ENCODE measurements at places on chromosomes 2 and 18.

DNA sequence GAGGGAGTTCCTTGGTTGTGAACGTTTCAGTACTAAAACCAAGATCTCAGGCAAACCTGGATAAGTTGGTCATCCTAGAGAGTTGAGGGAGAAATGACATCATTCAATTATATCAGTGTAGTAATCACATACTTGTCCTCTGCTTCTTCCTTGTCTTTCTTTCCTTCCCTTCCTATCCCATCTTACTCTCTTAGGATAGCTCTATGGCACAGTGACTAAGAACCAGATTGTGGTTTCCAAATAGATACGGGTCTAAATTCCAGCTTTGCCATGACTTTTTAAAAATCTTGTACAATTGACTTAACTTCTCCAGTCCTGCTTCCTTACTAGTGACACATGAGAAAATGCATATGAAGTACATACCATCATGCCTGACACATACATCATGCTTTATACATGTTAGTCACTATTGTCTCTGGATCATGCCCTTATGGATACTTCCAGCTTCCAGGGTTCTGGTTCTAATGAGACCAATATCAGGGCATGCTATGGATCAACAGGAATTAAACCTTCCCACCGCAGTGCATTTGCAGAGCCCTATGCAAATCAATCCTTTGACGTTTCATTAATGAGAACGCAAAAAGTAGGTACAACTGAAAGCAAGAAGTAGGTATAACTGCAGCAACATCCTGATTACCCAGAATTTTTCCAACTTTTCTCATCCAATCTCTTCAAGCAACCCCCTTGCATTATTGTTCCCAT lies 168.0 kb upstream of the KLF7 start:
- no peak for DNase-seq

DNA sequence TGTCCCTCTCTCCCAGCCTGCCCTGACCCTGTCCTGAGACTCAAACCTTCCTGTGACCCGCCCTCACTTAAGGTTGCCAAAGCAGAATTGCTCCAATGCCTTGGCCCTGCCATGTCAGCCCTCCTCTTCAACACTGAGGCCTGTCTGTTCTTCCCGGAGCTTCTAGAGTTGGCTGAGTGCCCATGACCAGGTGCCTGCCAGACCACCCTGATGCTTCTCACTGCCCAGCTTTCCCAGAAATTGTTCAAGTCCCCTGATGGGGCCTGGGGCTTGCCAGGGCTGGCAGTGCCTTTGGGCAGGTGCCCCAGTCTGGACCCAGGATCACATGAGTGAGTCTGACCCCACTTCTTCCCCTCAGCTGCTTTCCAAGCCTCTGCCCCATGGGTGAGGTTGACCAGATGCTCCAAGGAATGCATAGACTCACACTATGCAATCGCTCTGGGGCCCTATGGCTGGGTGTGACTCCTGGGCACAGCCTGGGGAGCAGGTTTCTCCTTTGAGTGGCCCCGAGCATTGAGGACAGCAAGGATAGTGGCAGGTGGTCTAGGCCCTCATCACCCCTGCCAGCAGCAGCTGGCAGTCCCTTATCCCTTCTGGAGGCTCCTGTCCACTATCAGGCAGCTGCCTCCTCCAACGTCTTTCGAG lies 3.1 kb upstream of the INPP5D start:
- no peak for DNase-seq

DNA sequence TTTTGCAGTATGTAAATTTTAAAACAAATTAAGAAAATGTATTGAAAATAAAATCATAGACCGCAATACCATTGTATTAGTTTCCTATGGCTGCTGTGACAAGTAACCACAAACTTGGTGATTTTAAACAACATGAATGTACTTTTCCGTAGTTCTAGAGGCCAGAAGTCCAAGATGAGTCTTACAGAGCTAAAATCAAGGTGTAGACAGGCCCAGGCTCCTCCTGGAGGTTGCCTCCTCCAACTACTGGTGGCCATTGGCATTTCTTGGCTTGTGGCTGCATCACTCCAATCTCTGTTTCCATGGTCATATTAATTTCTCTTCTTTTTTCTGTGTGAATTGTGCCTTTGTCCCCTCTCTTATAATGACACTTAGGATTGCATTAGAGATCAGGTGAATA lies 59.2 kb upstream of the ETAA1 start:
- no peak for DNase-seq

GRCh38 chr2:165562233-165562632 lies 92.7 kb downstream of the CSRNP3 start:
- no peak for DNase-seq

DNA sequence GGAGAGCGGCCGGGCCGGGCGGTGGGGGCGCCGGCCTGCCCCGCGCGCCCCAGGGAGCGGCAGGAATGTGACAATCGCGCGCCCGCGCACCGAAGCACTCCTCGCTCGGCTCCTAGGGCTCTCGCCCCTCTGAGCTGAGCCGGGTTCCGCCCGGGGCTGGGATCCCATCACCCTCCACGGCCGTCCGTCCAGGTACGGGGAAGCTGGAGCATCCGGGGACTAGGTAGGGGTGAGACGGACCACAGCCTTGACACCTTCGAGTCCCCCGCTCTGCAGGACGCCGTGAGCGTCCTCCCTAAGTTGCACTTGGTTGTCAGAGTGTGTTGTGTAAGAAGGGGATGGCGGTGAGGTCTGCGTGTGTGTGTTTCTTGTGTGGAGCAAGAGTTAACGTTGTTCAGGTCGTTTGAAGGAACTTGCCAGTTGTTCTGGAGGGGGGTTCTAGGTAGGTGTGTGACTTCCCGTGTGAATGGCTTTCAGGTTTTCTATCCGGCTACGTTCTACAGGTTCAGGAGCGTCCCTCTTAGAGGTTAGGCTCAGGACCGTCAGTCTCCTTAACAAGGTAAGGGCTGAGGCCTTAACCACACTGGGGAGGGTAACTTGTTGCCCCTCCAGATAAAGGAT lies 393 bp downstream of the IL1R1 start:
- DNase-seq, result peak; percentile 54

GRCh38 chr2:4265936-4266335 lies 562.6 kb downstream of the DCDC2C start:
- DNase-seq, result no peak
